ENCODE measurements at places on chromosomes 1 and 21.

- no peak for DNase-seq
Measured at GRCh38 chr1:2097386-2098300, 47.4 kb downstream of the PRKCZ start.

DNA sequence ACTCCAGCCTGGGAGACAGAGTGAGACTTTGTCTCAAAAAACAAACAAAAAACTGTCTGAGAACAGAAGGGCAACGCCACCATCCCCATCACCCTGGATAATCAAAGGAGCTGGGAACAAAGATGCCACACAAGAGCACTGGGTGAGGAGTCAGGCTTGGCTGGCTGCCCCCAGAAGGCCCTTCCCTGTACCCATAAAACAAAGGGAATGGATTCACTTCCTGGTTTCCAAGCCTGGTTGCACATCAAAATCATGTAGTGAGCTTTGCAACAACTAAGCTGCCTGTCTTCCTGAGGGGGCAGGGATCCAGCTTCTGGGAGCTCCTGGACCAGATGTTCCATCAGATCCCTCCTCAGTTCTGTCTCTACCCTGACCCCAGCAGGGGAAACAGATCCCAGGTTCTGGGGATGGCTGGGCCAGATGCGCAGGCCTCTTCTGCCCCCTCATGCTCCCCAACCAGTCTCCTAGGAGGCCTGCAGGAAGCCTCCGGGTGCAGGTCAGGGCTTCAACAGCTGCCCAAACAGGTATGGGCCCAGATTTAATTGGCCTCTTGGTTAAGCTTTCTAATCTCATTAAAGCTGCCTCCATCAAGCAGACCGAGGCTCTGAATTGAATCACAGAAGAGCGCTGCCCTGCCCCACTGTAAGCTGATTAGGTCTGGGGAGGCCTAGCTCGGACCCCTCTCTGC is 97.8 kb downstream of the MRPL37 start:
- DNase-seq: no peak

GRCh38 chr1:204453141-204453772 is 41.3 kb downstream of the PIK3C2B start:
- no peak for DNase-seq

GRCh38 chr1:175665616-175666015 is 77.8 kb downstream of the TNR start:
- no peak for DNase-seq

DNA sequence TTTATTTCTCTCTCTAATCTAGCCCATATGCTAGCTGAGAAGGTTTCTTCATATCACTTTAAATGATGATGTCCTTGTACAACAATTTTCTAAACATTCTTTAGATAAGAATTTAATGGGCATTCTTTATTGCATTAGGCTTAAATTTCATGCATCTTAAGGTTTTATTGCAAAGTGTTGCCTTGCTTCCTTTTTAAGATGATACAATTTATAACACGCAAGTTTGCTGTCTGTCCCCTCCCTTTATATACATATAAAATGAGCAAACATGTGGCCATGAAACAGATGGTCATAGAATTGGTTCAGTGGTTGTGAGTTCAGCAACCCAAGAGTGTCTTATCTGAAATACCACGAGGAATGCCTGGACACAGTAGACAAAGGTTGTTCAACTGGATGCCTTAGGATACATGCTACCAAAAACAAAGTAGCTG is 12.1 kb downstream of the NBPF3 start:
- no peak for DNase-seq

GRCh38 chr1:36920801-36921405 is 113.4 kb downstream of the GRIK3 start:
- DNase-seq: no peak

GRCh38 chr1:113983826-113984225 is 4.6 kb downstream of the OLFML3 start:
- DNase-seq: no peak

- peak; percentile 68 for DNase-seq
Measured at GRCh38 chr1:244273845-244274619, 177.7 kb downstream of the ADSS2 start.

GRCh38 chr1:117017062-117017461 is 15.5 kb downstream of the CD101 start:
- no peak for DNase-seq

GRCh38 chr1:108865316-108865910 is 8.5 kb upstream of the AKNAD1 start:
- no peak for DNase-seq

DNA sequence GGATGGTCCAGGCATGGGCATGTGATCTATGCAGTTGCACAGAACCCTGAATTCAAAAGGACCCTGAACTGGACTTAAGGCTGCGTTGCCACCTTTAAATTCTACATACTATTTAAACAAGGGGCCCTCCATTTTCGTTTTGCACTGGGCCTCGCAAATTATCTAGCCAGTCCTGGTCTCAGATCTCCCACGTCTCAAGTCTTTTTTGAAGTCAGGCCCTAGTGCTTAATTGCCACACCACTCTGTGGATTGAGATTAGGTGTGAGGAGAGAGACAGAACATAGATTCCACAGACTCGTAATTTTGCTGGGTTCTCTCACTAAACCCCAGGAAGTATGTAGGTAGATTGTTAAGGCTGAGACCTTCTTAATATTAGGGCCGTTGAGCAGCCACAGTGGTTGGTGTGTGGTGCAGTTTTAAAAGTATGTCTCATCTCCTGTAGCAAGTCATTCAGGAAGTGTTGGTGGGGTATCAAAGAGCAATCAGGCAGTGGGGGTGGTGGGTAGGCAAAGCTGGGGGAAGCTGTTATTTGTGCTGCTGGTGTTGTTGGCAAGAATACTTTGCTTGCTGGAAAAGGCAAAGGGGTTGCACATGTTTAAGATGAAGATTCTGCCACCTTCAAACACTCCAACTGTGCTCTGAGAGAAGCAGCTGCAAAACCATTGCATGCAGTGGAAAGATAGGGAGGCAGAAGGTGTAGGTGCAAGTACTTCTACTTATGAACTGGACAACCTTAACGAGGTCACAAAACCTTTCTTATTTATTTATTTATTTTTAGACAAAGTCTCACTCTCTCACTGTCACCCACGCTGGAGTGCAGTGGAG is 11.2 kb downstream of the CD84 start:
- DNase-seq: no peak

- DNase-seq: no peak
Measured at GRCh38 chr1:247848346-247848745, 6.7 kb upstream of the OR11L1 start.

DNA sequence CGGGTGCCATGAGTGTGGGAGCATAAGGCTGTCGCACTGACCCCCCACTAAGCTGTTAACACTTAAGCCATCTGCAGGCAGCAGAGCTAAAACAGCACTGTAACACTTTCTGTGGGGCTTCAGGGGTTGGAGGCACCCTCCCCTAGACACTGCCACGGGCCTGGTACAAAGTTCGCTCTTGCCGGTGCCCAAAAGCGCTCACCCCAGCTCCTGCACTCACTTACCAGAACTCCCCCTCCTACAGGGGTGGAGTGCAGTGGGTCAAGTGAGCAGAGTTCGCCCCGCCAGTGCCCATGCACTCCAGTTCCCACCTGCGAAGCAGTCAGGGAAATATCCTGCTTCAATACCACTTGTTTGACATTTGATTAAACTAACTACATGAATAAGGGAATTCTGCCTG is 46.3 kb upstream of the CFAP298 start:
- no peak for DNase-seq

DNA sequence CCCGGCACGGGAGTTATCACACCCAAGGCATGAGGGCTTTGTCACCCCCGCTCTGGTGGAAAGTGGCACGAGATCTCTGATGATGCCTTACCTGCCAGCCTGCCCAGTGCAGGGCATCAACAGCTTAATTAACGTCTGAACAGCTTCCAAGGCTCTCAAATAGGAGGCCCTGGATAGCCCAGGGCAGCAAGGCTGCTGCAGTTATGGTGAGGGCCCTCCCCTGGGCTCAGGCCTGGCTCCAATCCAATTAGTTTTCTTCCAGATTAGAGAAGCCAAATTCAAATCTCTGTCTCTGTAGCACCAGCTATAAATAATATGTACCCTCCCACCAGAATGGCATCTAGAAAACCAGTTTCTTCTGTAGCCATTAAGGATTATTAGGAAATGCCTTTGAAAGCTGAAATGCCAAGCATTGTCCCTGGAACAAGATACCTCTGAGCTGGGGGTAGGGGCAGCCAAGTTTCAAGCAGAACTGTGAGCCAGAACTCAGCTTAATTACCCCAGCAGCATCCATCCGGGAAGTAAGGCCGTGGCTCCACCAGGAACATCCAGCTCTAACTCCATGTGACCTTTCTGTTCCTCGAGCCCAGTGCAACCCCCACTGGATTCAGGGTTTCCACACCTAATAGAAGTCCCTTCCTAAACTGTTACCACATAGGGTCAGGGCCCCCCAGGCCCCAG is 12.5 kb downstream of the QSOX1 start:
- DNase-seq: peak; percentile 65

GRCh38 chr1:162365284-162366020 is 11.2 kb downstream of the SPATA46 start:
- no peak for DNase-seq

- DNase-seq: no peak
Measured at GRCh38 chr1:22751124-22751531, 40.5 kb downstream of the EPHB2 start.

DNA sequence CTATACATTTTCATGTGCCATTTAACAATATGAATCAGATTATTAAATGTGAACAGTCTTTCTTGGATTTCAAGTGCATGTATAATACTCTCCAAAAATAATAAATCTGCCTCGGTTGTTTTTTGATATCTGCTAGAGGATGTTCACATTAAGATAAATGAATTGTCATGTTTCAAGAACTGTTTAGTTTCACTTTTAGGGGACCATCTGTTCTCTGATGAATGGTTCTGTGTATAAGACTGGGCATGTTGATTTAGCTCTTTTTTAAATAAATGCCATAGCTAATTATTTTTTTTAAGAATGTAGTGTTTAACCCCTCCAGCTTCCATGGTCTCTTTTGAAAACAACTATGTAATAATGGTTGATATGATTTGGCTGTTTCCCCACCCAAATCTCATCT is 1245.1 kb upstream of the ADGRL4 start:
- DNase-seq: no peak

GRCh38 chr1:2208309-2209239 is 14.0 kb upstream of the FAAP20 start:
- DNase-seq: peak; percentile 89

- no peak for DNase-seq
Measured at GRCh38 chr1:169089776-169090175, 16.7 kb upstream of the ATP1B1 start.

- DNase-seq: no peak
Measured at GRCh38 chr1:15696956-15697521, 12.9 kb downstream of the PLEKHM2 start.

- DNase-seq: no peak
Measured at GRCh38 chr1:17735793-17736192, 19.3 kb upstream of the ACTL8 start.

GRCh38 chr1:19597496-19598309 is 46.4 kb upstream of the NBL1 start:
- no peak for DNase-seq

Data from right cardiac atrium (tissue), 5 donors.